Aortic smooth muscle cell (primary cell): ENCODE measurements at places on chromosomes 11 and 22. TPM values are rescaled to one million over a fixed set of nuclear protein-coding genes. Genes with fewer than 3 reads are reported as not detected.

The NLRP14 gene
- 0.37 and 0.92 TPM in 2 replicates for total RNA-seq

The PRG3 gene
- not detected in 2 replicates for total RNA-seq

The LRRC55 gene
- total RNA-seq: not detected in 2 replicates

The RIBC2 gene
- total RNA-seq: 1.2 and 1.5 TPM in 2 replicates

The BTG4 gene
- total RNA-seq: not detected in 2 replicates

The SCO2 gene
- total RNA-seq: 0.62 and 2.0 TPM in 2 replicates

The OR6T1 gene
- not detected in 2 replicates for total RNA-seq

The RAB3IL1 gene
- total RNA-seq: 6.6 and 10.0 TPM in 2 replicates

The MMP27 gene
- total RNA-seq: not detected in 2 replicates

The CALCA gene
- total RNA-seq: not detected in 2 replicates

The TSPAN18 gene
- 0.68 and 0.92 TPM in 2 replicates for total RNA-seq

The POLR3H gene
- 24.9 and 27.0 TPM in 2 replicates for total RNA-seq

The PNPLA5 gene
- not detected in 2 replicates for total RNA-seq

The PPP2R5B gene
- total RNA-seq: 10.3 and 11.6 TPM in 2 replicates

The LMF2 gene
- total RNA-seq: 24.8 and 29.5 TPM in 2 replicates

The GAB4 gene
- total RNA-seq: not detected in 2 replicates

The GGTLC2 gene
- not detected in 2 replicates for total RNA-seq

The FADS3 gene
- total RNA-seq: 93.7 and 131 TPM in 2 replicates

The LAMTOR1 gene
- 68.2 and 81.2 TPM in 2 replicates for total RNA-seq

The MS4A3 gene
- total RNA-seq: not detected in 2 replicates

The SCGB1A1 gene
- not detected in 2 replicates for total RNA-seq

The CARD16 gene
- total RNA-seq: 15.3 and 17.0 TPM in 2 replicates
